AG09309 (cell line): ENCODE measurements at places on chromosomes 3 and 15.
A peak's percentile ranks its signal among the peaks of the same experiment; 100 is the strongest.

- DNase-seq: no peak
Measured at GRCh38 chr3:20589275-20589674, 403.3 kb upstream of the SGO1 start.

- DNase-seq: peak; percentile 61
Measured at GRCh38 chr3:188947401-188948280, 224.1 kb upstream of the TPRG1 start.

GRCh38 chr3:140344082-140344454 is 333.8 kb upstream of the TRIM42 start:
- DNase-seq: no peak

DNA sequence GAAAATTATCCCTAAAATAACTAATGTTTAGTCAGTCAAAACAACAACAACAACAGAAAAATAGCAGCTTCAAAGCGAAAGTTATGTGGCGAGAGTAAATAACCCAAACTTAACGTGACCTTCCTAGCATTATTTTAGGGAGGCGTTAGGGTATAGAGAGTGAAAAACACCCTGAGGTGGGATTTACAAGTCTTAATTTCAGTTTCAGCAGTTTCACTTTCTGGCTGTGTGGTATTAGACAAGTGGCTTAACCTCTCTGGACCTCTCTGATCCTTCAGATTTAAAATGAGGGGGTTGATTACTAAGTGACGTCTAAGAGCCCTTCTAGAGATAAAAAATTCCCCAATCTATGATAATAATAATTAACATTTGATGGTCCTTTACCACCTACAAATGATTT is 291.2 kb downstream of the ZBTB20 start:
- no peak for DNase-seq

DNA sequence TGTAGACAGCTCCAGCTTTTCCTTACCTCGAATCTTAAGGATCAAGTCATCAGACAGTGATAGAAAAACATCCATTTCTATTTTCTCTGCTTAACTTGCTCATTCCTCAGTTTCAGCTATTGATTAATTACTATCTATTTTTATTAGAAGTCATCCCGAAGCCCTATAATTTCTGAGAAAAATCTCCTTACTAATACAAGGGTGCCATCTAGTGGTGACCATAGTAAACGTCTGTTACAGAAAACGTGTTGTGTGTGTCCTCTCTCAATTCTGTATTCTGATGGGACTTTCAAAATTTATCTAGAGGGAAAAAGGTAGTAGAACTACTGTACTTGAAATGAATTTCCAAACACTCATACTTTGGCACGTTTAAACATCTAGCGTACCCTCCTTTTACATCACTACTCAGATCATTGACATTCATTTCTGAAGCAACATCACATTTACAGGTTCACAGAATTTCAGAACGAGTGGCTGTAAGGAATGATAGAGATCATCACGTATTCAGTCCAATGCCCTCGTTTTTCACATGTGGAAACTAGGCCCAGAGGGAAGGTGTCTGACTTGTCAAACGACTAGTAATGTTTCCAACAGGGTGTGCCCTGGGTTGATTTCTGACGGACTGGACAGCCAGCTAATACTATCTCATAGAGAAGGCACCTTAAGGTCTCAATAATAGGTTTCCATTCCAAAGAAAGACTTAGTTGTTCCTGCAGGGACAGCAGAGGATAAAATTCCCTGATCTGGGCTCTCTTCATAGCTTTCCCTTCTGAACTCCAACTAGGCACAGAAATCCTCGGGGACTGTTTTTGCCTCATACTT is 25.6 kb downstream of the HACD2 start:
- DNase-seq: no peak

DNA sequence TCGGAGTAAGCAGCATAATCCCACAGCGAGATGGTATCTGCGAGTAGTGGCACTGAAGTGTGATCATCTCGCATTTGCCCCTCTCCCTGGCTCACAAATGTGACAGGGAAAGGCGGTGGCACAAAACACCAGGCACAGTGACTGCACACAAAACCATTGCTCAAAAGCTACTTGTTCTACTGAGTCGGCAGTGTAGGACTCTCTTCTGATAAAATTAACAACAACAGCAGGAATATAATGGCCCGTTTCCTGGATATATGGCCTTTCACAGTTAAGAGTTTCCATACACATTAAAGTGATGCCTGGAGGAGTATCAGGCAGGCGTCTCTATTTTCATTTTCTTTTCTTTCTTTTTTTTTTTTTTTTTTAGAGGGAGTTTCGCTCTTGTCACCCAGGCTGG is 69.0 kb downstream of the MYO1E start:
- no peak for DNase-seq

DNA sequence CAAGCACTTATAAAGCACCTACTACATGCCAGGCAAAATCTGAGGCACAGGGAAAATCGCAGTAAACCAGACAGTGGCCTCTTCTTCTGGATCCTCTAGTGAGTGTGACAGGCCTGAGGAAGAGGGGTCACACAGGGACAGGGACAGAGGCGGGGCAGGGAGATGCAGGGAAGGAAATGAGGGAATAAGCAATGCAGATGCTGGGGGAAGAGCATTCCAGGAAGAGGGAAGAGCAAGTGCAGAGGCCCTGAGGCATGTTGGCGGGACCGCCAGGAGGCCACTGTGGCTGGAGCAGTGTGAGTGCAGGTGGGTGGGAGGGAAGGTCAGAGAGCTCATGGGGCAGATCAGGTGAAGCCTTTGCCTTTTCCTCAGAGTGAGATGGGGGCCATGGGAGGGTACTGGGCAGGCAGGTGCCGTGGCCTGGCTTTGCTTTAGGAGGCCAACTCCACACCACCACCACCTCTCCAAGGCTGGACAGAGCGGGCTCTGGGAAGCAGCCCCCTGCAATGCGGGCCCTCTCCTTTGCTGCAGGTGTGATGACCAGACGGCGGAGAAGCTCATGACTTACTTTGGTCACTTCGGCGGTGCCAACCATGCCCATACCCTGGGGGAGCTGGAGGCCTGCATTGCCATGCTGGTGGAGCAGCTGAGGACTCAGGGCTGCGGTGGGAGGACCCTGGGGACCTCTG is 26.8 kb upstream of the GP9 start:
- DNase-seq: no peak

- DNase-seq: no peak
Measured at GRCh38 chr3:69890084-69890483, 109.4 kb upstream of the SAMMSON start.

- no peak for DNase-seq
Measured at GRCh38 chr3:142498397-142499180, 50.8 kb upstream of the XRN1 start.

GRCh38 chr15:31361764-31362515 is 35.3 kb downstream of the KLF13 start:
- no peak for DNase-seq

DNA sequence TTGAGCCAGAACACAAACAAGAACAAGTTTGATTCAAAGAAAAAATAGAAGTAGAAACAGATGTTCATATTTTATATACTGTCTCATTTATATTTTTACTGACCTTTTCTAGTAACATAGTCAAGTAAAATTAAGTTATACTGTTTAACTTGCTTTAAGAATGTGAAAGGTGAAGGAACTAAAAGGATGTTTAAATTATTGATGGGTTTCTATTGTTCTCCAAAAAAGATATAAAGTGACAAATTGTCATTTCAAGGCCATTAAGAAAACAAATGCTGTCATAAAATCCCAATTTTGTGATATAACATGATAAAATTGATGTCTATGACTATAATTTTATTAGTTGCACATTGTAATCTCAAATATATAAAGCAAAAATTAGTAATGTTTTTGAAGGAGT is 7.3 kb downstream of the GPR149 start:
- no peak for DNase-seq

DNA sequence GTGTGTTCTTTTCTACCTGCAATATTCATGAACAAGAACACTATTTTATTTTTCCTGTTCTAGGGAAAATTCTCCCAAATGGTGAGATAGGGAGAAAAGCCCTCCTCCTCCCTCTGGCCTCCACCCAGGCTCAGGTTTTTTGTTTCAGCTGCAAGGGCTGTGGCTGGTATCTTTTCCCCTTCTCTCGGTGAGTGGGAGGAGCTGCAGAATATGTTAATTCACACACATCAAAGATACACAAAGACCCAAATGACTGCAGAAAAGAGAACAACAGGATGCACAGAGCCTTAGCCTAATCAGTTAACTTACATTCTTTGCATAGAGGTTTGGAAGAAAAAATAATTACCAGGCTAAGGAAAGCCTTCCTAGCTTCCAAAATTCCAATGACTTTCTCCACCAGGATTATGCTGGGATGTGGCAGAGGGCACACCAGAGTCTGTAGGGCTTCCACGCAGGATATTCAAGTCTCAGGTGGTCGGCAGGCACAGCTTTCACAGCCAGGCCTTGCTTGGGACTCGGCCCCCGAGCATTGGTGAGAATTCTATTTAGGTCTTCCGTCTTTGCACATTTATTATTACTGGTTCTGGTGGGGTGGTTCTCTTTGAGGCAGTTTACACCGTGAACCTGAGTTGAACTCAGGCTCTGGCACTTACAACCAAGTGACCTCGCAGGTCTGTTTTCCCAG is 64.9 kb downstream of the ABHD5 start:
- DNase-seq: no peak

GRCh38 chr15:64859226-64859625 is 17.5 kb downstream of the PLEKHO2 start:
- no peak for DNase-seq

DNA sequence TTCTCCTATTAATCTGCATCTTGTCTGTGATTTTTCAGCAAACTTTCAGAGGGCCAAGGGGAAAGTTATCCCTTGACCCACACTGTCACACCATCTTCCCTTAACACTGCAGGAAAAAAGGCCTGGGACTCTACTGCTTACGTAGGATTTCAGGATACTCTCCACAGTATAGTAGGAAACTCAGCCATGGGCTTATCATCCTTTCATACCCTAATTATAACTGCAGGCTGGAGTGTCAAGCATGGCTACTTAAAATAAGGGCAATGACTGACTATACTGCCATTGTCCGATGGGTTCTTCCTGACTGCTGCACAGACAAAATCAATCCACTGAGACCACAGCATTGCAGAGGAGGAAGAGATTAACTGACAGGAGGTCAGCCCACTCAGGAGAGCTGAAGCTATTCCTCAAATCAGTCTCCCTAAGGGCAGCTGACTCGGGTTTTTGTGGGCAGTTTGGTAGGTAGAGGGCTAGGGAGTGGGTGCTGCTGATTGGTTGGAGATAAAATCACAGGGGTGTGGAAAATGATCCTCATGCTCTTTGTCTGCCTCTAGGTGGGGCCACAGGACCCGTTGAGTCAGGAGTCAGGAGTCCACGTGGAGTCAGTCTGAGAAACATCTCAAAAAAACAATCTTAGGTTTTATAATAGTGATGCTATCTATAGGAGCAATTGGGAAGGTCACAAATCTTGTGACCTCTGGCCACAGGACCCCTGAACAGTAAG is 118.2 kb upstream of the STRIT1 start:
- no peak for DNase-seq

- no peak for DNase-seq
Measured at GRCh38 chr3:17032407-17033034, 147.8 kb downstream of the PLCL2 start.

DNA sequence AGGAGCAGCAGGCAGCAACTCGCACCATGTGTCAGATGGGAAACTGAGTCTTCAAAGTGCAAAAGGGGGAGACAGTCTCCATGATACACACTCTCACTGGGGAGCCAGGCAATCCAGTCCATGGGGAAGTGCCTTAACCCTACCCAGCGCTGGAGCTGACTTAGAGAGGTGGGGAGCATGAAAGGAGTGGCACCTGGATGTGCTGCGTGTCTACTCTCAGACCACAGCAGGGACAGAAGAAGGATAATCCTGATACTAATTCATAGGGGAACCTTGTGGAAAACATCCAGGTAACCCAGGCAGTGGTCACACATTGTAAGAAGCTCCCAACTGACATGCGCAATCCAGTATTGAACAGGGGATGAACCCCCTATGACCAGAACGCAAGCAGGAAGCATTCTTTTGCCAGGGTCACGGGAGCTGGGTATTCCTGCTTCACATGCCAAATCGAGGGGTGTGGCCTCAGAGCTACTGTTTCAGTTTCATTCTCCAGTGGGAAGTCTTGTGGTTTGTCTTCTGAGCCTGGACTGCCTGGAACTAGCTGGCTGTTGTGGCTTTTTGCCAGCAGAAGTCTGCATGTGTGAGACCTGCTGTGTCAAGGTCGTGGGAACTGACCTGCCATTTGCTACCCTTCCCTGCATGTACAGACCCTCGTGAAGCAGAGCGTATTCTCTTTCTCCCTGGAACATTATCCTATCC is 367.6 kb upstream of the NDN start:
- no peak for DNase-seq

DNA sequence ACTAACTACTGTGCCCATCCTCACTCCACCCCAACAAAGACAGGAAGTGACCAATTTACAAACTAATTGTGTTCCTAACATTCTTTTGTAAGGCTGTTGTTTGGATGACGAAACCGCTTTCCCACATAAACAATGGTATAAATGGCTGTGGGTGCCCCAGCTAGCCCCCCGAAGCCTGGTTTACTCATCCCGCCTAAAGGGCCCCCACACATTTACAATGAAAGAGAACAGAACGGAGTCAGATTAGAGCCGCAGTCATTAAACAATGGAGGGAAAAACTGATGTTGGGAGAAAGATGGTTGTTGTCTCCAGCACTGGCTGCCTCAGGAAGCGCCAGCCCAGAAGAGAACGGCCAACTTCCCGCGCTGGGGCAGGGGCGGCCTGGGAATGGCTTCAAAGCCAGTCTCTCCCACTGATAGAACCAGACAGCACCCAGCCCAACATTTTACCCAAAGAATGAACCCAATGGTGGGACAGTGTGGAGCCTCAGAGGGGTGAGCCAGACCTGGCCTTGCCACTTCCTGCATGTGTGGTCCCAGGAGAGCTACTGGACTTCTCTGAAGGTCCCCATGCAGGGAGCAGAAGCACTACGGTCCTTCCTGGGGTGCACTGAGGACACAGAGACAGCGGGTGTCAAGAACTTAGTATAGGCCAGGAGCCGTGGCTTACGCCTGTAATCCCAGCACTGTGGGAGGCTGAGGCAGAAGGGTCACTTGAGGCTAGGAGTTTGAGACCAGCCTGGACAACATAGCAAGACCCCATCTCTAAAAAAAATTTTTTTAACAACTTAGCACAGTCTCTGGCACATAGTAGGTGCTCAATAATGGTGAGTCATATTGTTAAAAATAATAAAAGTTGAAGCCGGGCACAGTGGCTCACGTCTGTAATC is 75.8 kb upstream of the GATA2 start:
- no peak for DNase-seq

- DNase-seq: no peak
Measured at GRCh38 chr3:42529468-42529867, 27.0 kb downstream of the VIPR1 start.
